Hippocampal formation (tissue), 2 donors: ENCODE measurements at places on chromosomes 3 and 15.

DNA sequence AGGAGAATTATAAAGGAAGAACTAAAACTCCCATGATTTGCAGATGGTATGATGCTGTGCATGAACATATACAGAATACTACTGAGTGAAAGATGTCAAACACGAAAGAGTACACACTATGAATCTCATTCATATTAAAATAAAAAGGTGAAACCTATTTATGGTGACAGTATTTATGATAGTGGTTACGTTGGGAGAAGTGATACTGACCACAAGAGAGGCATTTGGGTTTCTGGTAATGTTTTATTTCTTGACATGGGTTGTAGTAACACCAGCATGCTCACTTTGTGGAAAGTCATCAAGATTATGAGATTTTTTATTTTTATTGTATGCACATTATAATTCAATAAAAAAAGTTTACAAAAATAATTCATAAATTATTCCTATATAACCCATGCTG is 324.0 kb downstream of the GAP43 start:
- no peak for DNase-seq

DNA sequence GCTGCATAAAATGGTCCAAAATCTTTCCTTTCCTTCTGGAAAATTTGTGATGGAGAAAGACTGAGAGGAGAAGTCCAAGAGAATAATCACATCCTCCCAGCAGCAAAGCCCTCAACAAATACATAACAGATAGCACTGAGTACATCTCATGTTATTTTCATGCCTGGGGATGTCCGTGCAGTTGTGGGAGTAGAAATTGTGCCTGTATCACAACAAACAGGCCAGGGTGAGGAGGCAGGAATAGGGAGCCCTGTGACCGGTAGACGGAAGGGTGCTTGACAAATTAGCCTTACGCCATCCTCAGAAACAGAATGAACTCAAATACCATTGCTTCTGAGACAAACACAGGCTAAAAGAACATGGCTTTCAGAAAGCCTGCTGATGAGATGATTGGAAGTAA is 333.2 kb upstream of the UMPS start:
- no peak for DNase-seq

GRCh38 chr3:112881891-112882290 is 35.2 kb upstream of the CD200R1L start:
- DNase-seq: no peak

GRCh38 chr3:126542340-126543241 is 16.1 kb downstream of the C3orf22 start:
- DNase-seq: no peak

- no peak for DNase-seq
Observed at GRCh38 chr3:175605851-175606250, 746.7 kb downstream of the NAALADL2 start.

DNA sequence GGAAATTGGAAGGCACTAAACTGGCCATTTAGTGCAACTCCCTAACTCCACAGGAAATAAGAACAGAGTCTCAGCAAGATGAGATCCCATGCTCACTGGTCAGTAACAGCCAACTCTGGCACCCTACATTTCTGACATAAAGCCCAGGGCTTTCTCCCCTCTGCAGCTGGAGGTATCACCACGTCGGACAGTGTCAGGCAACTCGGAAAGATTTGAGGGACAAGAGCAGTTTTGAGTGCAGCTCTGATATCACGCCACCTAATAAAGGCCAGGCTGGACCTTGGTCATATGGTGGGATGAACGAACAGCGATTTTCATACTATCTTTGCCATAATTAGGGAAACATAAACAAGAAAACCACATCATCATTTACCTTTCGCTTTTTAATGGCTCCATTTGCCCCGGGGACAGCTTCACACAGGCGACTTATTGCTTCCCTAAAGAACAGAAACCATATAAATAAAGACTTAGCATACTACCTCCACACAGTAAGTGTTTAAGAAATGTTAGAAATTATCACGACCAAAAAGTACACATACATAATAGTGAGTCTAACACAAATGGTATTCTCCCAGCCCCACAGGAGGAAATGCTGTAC is 12.5 kb downstream of the EID1 start:
- DNase-seq: no peak

- DNase-seq: no peak
Observed at GRCh38 chr3:124700880-124701684, 29.2 kb upstream of the UMPS start.

DNA sequence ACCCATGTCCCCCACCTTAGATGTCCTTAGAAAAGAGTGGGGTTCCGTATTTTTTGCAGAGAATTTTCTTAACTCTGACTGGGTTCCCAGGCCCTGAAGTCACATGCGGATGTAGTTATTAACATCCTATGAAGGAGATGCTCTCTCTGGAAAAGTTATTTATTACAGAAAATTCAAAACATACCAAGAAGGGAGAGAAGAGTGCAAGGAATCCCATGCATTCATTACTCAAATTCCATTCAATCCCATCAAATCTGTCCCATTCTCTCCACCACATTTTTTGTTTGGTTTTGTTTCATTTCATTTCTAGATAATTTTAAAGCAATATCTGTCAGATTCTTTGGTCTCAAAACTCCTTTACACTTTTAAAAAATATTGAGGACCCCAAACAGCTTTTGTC is 34.3 kb upstream of the ANKRD34C start:
- DNase-seq: no peak

DNA sequence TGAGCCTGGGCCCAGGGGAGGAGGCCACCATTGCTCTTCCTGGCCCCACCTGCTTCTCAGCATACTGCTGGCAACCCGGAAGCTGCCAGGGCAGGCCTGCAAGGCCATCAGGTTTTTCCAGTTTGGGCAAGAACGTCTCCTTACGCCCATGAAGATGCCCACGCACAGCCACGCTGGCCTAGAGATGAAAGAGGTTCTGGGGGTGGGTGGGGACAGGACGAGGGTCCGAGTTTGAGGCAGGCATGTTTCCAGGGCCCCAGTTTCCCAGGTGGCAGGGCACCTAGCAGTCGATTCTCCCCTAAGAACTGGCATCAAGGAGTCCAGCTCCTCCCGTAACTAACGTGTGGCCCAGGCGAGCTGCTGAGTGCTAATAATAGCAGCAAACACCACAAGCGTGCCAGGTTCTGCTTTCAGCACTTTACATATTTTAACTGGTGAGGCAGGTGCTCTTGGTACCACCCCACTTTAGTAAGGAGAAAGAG is 45.8 kb downstream of the ZNF710 start:
- no peak for DNase-seq

DNA sequence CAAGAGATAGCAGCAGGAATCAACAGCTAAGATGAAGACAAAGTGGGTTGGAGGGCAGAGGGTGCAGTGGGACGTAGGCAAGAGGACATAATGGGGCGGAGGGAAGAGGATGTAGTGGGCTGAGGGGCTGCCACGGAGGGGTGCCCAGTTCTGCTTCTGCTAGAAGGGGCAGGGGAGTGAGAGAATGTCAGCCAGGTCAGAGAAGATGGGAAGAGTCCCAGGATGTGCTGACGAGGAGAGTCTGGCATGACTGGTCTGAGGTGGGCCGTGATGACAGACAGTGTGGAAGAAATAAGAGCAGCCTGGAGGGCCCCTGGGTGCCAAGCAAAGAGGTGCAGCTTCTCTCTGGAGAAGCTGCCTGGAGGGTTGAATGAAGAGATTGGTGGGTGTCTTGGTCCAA is 4.0 kb downstream of the SPSB4 start:
- DNase-seq: no peak

DNA sequence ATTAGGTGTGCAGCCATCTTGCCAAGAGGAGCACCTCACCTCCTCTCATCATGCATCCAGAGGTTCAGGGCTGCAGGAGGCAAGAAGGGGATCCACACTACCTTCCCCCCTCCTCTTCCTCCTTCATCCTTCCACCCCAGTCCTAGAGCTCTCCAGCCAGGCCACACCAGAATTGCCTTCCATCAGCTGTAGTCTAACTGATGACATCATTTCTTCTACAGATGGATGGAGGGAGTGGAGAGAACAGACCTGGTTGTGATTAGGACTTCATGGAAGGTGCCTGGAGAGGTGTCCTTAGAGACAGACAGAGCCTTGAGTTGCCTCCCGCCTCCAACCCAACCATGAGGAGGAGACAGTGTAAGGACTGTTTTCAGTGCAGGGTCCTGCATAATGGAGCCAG is 14.9 kb downstream of the SEMA5B start:
- no peak for DNase-seq

DNA sequence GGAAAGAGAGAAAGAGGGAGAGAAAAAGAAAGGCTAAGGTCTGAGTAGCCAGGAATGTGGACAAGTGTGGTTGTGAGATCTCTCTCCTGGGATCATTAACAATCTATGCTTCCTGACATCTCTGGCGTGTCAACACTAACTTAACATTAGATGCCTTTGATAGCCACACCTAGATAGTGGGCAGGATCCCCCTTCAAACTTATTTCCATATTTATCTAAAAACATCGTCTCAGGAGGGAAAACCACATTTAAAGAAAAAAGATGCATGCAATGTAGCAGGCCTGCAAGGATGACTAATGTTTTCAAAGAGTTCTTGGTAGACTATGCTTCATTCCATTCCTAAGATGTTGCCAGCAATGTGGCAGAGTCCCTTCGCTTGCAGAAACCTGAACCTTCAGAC is 80.9 kb downstream of the MLH1 start:
- DNase-seq: no peak

GRCh38 chr3:138806376-138807080 is 28.2 kb downstream of the PIK3CB start:
- DNase-seq: no peak

GRCh38 chr3:111072031-111072921 is 660 bp downstream of the NECTIN3 start:
- no peak for DNase-seq
